ENCODE measurements at places on chromosomes 7 and 10.

- no peak for DNase-seq
Observed at GRCh38 chr10:21602313-21602712, 68.3 kb downstream of the MLLT10 start.

DNA sequence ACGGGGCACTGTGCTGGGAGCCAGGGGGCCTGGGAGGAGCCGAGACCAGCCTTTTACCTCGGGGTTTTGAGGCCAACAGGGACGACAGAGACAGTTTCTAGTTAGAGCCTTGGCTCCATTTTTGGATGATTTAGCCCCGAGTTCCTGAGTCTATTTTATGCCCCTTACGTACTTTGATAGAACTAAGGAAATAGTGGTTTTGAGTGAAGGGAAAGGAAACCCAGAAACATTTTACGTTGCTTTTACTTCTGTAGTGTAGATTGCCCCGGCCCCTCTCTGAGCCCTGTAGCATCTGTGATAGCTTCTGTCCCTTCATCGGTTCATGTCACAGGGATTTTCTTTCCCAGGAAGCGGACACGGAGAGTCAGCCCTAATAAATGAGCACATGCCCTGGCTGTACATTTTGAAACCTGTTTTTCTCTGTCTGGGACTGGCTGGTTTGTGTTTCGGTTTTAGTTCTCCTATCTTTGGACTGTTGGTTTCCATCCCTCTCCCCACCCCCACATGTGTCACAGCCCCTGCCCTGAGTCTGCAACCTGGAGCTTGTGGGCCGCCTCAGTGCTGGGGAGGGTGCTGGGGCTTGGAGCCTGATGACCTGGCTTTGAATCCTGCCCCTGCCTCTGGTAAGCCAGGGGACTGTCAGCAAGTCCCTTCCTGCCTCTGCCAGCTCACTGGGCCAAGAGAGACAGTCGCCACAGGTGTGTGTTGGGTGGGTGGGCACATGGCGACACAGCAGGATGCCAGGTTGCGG lies 6.9 kb upstream of the ORAI2 start:
- no peak for DNase-seq

- no peak for DNase-seq
Observed at GRCh38 chr7:158992759-158993158, 136.4 kb downstream of the DYNC2I1 start.

- no peak for DNase-seq
Observed at GRCh38 chr7:69778138-69778537, 179.9 kb downstream of the AUTS2 start.

DNA sequence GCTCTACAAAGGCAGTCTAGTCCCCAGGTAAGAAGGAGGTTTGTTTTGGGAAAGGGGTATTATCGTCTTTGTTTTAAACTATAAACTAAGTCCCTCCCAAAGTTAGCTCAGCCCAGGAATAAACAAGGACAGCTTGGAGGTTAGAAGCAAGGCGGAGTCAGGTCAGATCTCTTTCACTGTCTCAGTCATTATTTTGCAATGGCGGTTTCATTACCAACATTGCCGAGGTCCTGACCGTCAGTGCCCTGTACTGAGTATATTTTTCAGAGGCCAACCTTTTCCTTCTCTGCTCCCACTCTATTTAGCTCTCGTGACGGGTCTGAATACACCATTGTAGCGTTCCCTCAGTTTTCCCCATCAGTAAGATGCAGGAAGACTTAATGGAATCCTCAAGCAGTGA lies 184.5 kb downstream of the PRKCQ start:
- no peak for DNase-seq

DNA sequence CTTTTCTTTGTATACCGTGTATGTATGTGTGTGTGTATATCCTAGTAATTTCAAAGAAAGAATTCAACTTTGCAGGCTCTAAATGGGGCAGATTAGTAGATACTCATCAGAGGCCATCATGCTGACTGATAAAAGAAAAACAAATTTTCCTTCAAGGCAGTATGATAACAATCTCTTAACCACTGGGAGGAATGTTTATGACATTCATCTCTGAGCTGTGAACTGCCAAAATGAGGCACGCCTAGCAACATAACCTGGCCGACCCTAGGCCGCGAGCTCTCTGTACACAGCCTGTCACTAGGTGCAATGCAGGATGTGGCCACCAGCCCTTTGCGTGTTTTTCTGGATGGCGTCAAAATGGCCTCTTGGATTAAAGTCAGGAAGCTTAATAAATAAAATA lies 343.7 kb upstream of the GALNT17 start:
- DNase-seq: peak; percentile 1

DNA sequence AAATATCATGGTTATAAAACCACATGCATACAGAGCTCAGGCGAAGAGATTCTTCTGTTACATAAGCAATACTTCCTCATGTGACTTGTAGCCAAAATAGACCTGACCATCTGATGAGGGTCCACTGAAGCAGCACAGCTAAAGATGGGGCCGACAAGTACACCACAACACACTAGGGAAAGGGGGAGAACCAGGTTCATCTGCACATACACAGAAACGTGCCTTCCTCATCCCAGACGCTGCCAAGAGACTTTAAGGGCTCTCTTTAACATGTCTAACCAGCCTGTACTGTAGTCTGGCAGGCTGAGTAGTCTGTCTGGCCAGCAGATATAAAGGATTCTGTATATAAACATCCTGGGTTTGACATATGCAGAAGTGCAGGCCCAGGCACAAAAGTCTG lies 30.3 kb downstream of the ERCC6 start:
- DNase-seq: no peak

Measured in EL (cell line).